Natural killer cell treated with Interleukin-12 subunit alpha and Interleukin-12 subunit beta and Interleukin-15 and Interleukin-18, amount 100 ng/mL, for 72 hours (primary cell): ENCODE measurements at places on chromosomes 3 and 15. TPM values are rescaled to one million over a fixed set of nuclear protein-coding genes. Genes with fewer than 3 reads are reported as not detected.

BFSP2 gene
- not detected for total RNA-seq

CEP19 gene
- total RNA-seq, result 2.3 TPM

SLC28A2 gene
- total RNA-seq, result not detected

DLL4 gene
- not detected for total RNA-seq

DHX36 gene
- total RNA-seq, result 93.4 TPM

RTF1 gene
- 38.1 TPM for total RNA-seq

ROPN1B gene
- not detected for total RNA-seq

TP63 gene
- total RNA-seq, result not detected

ACTC1 gene
- total RNA-seq, result not detected

KNSTRN gene
- total RNA-seq, result 75.1 TPM

P2RY1 gene
- total RNA-seq, result 1.2 TPM

TNFSF10 gene
- 111 TPM for total RNA-seq

GOLGA8K gene
- total RNA-seq, result 3.0 TPM

HACL1 gene
- total RNA-seq, result 24.4 TPM

SLC12A8 gene
- total RNA-seq, result 2.7 TPM

GHSR gene
- not detected for total RNA-seq

EPHA3 gene
- total RNA-seq, result not detected

GRK7 gene
- 0.12 TPM for total RNA-seq

TUSC7 gene
- total RNA-seq, result not detected

CACNA2D2 gene
- 1.6 TPM for total RNA-seq

DNAH12 gene
- total RNA-seq, result 0.33 TPM

FAM81A gene
- 1.2 TPM for total RNA-seq

STAB1 gene
- 0.92 TPM for total RNA-seq

SLC12A1 gene
- not detected for total RNA-seq

DCP1A gene
- total RNA-seq, result 31.1 TPM

ACVR2B gene
- 3.1 TPM for total RNA-seq

ZNF106 gene
- 55.9 TPM for total RNA-seq

CX3CR1 gene
- total RNA-seq, result 18.4 TPM

ISLR gene
- not detected for total RNA-seq

CCR2 gene
- total RNA-seq, result 0.48 TPM

RTP3 gene
- total RNA-seq, result not detected

ACAD11 gene
- 9.3 TPM for total RNA-seq

ZNF385D gene
- total RNA-seq, result not detected

MED12L gene
- 1.7 TPM for total RNA-seq

SLC30A4 gene
- total RNA-seq, result 2.1 TPM
